ENCODE measurements at places on chromosomes 16 and 17. TPM values are rescaled to one million over a fixed set of nuclear protein-coding genes. Genes with fewer than 3 reads are reported as not detected.

GAS2L2 gene
- not detected for total RNA-seq

KRT16 gene
- not detected for total RNA-seq

SRSF1 gene
- 309 TPM for total RNA-seq

CCL13 gene
- total RNA-seq = not detected

C16orf96 gene
- 0.17 TPM for total RNA-seq

SLC5A11 gene
- not detected for total RNA-seq

TNS4 gene
- under 0.01 TPM for total RNA-seq

ABHD15 gene
- 19.7 TPM for total RNA-seq

SLC13A5 gene
- not detected for total RNA-seq

FNDC8 gene
- not detected for total RNA-seq

SHISA6 gene
- not detected for total RNA-seq

STARD3 gene
- total RNA-seq = 32.3 TPM

CACNG1 gene
- not detected for total RNA-seq

ITGAD gene
- not detected for total RNA-seq

NPIPA7 gene
- 0.15 TPM for total RNA-seq

WNT3 gene
- 1.2 TPM for total RNA-seq

PIPOX gene
- 3.0 TPM for total RNA-seq

EVI2B gene
- not detected for total RNA-seq

DNAH3 gene
- total RNA-seq = not detected

LYRM1 gene
- 101 TPM for total RNA-seq

SCARF1 gene
- total RNA-seq = 0.83 TPM

TIGD7 gene
- total RNA-seq = 6.0 TPM

NPW gene
- total RNA-seq = 2.5 TPM

KRTAP4-8 gene
- total RNA-seq = not detected

TTLL6 gene
- under 0.01 TPM for total RNA-seq

PTGES3L gene
- total RNA-seq = not detected

MYL4 gene
- not detected for total RNA-seq

IL17C gene
- total RNA-seq = not detected

IL34 gene
- 4.5 TPM for total RNA-seq

FGF11 gene
- 0.58 TPM for total RNA-seq

SCGB1C2 gene
- total RNA-seq = not detected

CDH13 gene
- 11.6 TPM for total RNA-seq

TP53TG3 gene
- not detected for total RNA-seq

PRMT7 gene
- 58.9 TPM for total RNA-seq

APOH gene
- total RNA-seq = not detected

SLC52A1 gene
- total RNA-seq = not detected

FBXW10 gene
- not detected for total RNA-seq

All from smooth muscle cell of trachea (primary cell).